Activated T-helper 1 cell treated with anti-CD3 and anti-CD28 coated beads, Interleukin-2, amount 50 U/mL, for 16 hours (primary cell): ENCODE measurements at places on chromosomes 1 and 21.

GRCh38 chr1:103254691-103255090 is 146.4 kb upstream of the COL11A1 start:
- DNase-seq: no peak

GRCh38 chr1:20878799-20879198 is 91.7 kb upstream of the HP1BP3 start:
- no peak for DNase-seq

GRCh38 chr1:161915051-161915503 is 108.6 kb downstream of the OLFML2B start:
- no peak for DNase-seq

GRCh38 chr1:48943826-48944225 is 167.1 kb upstream of the BEND5 start:
- no peak for DNase-seq

GRCh38 chr1:65630855-65631254 is 161.8 kb upstream of the PDE4B start:
- DNase-seq: no peak

DNA sequence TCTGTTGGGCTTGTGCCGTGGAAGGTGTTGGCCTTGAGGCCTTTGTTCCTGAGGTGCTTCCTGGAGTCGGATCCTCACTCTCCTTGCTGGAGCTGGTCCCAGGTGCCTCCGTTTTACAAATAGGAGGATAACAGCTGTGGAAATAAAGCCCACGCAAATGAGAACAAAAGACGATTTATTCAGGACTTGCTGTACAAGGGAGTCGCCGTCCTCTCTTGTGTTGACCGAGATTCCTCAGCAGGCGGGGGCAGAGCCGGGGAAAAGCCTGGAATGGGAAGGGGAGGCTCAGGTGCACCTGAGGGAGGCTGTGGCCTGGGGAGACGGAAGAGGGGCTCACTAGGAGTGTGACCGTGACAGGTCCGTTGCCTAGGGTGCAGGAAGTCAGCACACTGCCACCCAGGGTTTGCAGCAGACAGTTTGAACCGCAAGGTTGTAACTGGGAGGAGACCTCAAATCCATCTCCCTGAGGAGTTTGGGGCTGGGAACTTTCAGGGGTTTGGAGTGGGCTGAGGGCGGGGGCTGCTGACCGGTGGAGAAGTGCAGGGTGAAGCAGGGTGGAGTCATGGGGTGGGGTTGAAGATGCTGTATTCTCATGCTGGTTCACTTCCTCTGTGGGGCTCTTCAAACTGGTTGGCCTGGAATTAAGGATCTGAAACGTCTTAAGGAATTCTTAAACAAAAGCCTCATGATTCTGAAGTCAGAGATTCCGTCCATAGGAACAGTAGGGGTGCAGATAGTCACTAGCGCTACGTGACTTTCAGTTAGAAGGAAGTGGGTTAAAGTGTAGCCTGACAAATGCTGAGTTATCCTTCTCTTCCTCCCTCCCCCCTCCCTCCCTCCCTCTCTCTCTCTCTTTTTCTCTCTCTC is 2.6 kb upstream of the CSTB start:
- DNase-seq: no peak

DNA sequence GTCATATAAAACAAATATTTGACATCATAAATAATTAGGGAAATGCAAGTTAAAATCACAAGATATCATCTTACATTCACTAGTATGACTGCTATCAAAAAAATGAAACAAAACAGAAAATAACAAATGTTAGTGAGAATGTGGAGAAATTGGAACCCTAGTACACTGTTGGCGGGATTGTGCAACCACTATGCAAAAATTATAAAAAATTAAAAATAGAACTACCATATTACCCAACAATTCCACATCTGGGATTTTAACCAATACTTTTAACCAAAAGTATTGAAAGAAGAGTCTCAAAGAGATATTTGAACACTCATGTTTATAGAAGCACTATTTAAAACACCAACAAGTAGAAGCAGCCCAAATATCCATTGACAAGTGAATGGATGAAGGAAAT is 797.2 kb upstream of the ADAMTS5 start:
- no peak for DNase-seq

DNA sequence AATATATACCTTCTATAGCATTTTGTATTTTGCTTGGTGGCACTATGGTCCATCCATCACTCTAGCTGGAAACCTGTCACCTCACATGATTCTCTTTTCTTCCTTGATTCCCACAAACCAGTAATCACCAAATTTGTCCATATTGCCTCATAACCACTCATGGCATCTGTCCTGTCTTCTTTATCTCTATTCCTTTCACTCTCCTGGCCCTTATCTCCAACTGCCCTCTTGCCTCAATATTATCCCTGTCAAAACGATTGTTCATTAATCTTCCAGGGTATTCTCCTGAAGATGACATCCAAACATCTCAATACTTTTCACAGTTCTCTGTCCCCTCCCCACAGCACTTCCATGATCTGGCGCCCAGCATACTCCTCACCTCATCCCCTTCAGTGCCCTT is 46.1 kb downstream of the WDR64 start:
- no peak for DNase-seq

DNA sequence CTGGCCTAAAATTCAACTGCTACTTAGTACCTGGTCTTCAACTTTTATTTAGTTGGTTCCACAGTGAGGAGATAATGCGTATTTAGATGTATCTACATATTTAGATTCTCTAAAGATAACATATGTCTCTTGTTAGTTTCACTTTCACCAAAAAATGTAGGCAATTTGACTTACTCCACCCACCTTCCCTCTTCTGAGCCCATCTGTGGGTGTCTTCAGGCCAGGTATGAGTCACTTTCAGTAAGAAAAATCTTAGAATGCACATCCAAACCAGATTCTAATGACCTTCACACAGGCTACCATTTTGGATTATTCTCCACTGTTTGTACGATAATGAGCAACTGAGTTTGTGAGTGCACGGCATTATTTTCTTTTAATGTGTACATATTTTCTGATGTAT is 501.7 kb downstream of the NEGR1 start:
- DNase-seq: no peak

- DNase-seq: no peak
Observed at GRCh38 chr21:35451276-35451675, 402.2 kb upstream of the RUNX1 start.

DNA sequence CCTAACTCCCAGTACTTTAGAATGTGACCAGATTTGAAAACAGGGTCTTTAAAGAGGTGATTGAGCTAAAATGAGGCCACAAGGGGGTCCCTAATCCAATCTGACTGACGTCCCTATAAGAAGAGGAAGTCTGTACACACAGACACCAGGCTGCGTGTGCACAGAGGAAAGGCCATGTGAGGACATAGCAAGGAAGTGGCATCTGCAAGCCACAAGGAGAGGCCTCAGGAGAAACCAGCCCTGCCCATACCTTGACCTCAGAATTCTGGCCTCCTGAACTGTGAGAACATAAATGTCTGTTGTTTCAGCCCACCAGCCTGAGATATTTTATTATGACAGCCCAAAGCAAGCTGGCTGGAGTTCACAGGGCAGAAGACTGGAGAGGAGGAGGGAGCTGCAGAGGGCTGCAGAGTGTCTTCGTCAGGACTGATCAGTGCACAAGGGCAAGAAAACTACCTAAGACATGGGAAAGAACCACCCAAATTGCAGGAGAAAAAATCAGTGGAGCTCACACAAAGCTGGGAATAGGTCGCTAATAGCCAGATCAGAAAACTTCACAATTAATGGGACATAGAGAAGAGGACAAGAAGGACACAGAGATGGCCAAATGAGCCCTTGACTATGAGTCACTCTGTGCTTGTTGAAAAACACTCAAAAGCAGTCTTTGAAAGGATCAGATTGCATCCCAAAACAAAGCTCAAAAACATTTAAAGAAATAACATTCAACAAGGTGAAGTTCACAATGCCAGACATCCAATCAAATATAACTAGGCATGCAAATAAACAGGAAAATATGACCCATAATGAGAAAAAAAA is 14.1 kb upstream of the WNT9A start:
- no peak for DNase-seq

DNA sequence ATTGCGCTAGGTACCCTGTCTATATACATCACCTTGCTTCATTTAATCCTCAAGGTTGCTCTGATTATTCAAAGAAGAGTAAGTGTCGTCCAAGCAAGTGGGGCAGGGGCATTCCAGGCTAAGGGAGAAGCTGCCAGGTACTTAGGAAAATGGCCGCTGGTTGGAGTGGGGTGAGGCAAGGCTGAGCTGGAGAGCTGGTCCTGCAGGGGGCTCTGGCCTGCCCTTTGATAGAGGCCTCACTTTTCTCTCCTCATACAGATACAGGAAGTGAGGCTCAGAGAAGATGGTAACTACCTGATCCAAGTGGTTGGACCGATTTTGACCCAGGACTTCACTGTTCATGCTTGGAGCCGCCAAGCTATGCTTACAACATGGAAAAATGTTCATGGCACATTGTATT is 86.9 kb upstream of the ZBTB40 start:
- DNase-seq: no peak

DNA sequence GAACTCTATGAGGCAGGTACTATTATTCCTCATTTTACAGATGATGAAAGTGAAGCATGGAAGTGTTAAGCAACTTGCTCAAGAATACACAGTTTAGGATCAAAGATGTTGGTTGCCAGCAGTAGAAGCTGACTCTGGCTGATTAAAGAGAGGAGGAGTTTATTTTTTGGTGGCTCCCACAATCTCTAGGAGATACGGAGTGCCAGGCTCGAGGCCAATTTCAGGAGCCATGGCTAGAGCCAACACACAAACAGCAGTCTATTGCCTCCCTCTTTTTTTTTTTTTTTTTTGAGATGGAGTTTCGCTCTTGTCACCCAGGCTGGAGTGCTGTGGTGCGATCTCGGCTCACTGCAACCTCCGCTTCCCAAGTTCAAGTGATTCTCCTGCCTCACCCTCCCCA is 19.6 kb downstream of the TTF2 start:
- DNase-seq: no peak

DNA sequence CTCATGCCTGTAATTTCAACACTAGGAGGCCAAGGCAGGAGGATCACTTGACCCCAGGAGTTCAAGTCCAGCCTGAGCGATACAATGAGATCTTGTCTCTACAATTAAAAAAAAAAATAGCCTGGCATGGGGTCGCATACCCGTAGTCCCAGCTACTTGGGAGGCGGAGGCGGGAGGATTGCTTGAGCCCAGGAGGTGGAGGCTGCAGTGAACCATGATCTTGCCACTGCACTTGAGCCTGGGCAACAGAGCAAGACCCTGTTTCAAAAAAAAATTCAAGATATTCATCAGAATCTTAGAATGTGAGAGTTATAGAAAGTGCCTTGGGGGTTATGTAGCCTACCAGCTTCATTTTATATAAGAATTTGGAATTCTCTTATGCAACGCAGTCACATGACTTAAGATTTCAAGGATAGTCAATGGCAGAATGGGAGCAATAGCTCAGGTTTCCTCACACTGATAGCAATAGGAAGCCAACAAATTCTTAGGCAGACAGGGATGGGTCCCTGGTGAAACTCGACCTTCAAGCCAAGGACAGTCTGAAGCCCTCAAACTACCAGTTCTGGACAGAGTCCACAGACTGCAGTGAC is 462.5 kb downstream of the SETD4 start:
- DNase-seq: no peak

DNA sequence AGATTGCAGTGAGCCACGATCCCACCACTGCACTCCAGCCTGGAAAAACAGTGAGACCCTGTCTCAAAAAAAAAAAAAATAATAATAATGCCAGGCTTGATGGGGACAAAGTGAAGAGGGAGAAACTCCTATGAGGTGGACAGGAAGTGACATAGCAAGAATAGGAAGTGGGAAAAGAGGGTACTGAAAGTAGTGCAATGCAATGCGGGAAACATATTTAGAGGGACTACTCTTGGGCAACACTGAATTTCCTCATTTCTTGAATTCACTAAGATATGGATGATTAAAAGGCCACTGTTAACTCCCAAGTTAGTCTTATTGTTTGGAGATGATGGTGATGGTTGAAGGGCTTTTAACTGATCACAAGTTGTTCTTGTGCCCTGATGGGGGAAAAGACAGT is 21.6 kb upstream of the KCNA2 start:
- no peak for DNase-seq

DNA sequence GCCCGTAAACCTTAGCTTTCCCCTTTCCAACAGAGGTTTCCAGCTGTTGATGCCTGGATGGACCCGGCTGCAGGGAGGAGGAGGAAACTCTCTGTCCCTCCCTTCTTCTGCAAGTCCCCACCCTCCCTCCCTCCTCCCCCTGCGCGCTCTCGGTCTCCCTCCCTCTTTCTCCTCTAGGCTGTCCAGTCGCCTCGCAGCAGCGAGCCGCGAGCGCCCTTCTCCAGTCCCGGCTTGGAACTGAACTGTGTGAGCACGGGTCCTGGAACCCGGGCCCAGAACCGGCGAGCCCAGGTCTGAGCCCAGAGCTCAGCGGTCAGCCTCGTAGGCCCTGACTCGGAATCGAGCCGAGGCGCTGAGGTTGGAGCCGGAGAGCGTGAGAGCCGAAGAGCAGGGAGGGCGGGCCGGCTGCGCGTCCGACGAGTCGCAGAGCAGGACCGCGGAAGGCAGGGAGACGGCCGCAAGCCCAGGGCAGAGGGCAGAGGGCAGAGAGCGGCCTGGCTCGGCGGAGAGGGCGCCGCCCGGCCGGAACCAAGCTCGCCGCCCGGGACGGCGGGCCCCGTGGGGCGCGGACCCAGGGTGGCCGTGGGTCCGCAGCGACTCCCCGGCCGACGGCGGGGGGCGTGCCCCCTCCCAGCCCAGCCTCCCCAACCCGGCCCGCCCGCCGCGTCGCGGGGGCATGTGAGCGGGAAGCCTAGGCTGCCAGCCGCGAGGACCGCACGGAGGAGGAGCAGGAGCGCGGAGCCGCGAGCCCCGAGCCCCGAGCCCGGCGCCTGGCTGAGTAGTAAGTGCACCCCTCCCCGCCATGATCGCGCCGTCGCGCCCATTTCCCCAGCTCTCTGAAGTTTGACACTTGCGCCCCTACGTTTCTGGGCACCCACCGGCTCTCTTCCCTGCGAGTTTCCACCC is at the start of gene SOX13:
Gene SOX13 (plus strand): TSS at position 185 of the 906 bp plus-strand sequence. CDS start 39,801 bp downstream, outside the sequence.
- DNase-seq: no peak

DNA sequence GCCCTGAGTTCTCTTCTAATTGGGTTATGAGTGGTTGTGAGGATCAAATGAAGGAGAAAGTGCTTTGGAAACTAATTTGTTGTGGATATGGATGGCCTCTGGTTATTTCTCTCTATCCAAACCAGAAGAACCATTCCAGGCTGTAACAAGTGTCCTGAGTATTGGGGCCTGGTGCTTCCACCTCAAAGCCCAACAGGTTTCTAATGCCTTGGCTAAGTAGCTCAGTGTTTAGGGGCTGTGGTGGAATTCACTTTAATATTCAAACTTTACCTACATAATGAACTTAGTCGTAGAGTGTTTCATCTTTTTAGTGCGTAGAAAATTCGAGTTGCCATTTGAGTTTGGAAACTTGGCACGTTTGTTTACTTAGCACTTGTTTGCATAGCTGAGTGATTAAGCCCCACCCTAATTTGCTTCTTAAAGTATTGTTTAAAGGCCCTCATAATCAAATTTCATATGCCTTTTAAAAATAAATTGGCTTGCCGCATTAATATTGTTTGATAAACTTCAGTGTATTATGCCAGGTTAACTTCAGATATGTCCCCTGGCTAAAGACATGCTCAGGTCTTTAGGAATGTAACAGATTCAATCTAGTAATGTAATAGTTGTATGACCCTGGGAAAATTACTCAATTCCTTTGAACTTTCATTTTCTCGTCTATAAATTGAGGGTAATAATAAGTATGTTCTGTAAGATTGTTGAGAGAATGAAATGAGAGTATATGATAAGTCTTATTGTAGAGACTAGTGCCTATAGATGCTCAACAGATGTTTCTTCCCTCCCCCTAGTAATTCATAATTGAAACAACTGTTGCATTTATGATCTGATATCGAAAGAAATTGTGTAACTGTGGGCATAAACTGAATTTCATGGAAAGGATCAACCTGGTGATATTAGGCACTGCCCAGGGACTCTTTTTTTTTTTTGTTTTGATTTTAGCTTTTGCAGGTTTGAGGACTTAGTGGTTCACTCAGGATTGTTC is 1.6 kb downstream of the AGO4 start:
- DNase-seq: no peak

GRCh38 chr1:36349839-36350238 is 26.4 kb upstream of the EVA1B start:
- no peak for DNase-seq
